ENCODE measurements at places on chromosomes 1 and 21. TPM values are rescaled to one million over a fixed set of nuclear protein-coding genes. Genes with fewer than 3 reads are reported as not detected.

C1orf116 gene
- total RNA-seq: 129 TPM

DNA sequence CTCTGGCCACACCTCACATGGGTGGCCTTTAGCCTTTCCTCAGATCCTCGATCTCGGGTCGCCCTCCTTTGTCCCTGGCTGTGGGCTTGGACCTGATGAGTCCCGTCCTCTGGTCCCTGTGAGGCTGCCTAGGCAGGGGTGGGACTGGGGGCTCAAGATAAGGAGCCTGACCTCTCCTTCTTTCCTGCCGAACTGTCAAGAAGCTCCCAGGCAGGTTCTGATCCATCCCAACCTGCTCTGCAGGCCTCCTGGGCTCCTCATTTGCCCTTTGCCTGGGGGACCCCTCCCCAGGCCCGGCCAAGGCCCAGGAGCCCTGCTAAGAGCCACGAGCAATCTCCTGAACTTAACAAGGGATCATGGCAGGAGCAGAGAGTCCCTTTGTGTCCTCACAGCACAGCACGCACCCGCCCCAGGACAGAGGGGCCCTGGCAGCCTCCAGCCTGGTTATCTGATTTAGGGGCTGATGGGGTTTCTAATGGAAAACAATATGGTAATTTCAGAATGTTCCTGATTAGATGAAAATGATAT lies 82.4 kb upstream of the POU3F1 start:
- no peak for DNase-seq

DNA sequence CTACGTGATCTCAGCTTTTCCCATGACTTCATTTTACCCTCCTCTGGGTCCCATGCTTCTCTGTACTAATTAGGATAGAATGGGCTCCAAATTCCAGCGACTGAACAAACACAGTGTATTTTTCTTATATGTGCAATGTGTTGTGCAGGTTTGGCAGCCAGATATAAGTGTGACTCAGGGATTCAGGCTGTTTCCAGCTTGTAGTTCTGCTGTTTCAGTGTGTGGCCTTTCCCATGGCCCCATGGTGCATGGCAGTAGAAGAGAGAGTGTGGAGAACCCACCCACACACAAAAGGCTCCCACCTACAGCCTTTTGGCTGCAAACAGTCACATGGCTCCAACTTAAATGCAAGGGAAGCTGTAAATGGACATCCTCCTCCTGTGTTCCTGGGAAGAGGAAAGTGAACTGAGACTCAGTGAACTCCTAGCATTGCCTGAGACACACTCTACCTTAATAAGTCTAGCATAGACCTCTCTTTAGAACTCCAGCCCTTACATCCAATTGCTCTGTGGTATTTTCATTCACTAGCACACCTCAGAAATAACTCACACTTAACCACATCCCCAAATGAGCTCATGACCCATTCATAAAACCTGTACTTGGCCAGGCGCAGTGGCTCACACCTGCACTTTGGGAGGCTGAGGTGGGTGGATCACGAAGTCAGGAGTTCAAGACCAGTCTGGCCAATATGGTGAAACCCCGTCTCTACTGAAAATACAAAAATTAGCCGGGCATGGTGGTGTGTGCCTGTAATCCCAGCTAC lies 58.7 kb downstream of the KIAA0040 start:
- DNase-seq: no peak

DNA sequence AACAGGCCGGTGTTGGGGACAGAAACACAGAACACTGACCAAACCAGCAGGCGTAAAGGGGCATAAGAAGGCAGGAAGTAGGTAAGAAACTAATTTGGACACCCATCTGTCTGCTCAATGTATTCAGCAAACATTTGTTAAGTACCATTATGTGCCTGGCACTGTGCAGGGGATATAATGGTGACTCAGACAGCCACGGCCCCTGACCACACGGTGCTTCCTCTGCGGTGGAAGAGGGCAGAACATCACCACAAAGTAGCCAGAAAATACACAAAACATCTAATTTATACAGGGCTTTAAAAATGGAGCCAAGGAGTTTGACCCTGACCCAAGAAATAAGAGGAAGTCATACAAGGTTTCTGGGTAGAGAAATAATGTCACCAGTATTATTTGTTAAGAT lies 12.9 kb downstream of the DNAJC11 start:
- no peak for DNase-seq

GRCh38 chr1:228305721-228306152 lies 97.9 kb downstream of the OBSCN start:
- no peak for DNase-seq

SPRR2A gene
- total RNA-seq: 2.7 TPM

DNA sequence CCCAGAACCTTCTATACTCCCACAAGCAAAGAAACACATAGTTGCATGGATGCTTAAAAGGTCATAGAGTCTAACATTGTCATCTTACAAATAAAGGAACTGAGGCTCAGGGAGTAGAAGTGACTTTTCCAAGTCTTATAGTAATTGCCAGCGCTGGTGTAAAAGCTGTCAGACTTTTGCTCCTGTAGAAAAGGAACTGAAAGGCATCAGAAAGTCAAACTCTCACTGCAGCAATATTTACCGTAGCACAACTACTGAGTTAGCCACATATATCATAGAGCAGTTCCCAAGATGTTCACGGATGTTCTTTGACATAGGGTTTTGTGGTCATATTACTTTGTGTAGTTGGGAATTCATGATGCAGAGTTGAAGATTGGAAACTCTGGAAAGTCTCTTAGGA lies 16.6 kb upstream of the USP24 start:
- DNase-seq: no peak

DNA sequence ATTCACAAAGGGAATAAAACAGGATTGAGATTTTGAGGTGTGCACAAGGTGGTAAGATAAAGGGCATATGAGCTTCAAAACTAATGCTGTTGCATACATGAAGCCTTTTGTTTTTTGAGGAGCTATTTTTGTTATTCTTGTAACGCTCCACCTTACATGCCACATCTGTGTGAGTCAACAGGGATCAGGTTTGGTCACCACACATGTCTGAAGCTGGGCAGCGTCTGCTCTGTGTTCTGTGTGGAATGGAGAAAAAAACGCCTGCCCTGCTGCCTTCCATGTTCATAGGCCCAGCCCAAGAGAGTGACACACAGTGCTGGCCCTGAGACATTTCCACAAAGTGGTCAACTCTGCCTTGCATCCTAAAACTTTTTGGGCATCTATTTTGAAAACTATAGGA lies 67.7 kb downstream of the MPZL1 start:
- peak; percentile 88 for DNase-seq

- no peak for DNase-seq
Observed at GRCh38 chr1:229273507-229274232, 2.8 kb downstream of the RAB4A start.

GRCh38 chr1:24903955-24904730 lies 25.9 kb downstream of the RUNX3 start:
- no peak for DNase-seq

- no peak for DNase-seq
Observed at GRCh38 chr1:156664767-156665411, 12.3 kb downstream of the NES start.

DNA sequence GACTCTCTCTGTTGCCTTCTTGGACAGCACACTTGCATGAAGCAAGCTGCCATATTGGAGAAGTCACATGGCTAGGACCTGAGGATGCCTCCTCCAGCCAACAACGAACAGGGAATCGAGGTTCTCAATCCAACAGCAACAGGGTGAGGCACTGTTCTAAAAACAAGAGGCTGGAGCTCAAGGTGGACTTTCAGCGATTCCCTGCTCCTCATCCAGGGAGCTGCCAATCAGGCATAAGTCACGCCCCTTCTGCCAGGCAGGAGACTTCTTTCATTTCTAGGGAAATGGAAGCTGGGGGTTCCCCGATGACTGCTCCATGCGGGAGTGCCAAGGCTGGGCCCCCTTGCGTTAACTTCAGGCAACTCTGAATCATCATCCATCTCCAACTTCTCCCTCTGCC lies 22.7 kb upstream of the IFNAR1 start:
- DNase-seq: no peak

CDK11B gene
- 29.8 TPM for total RNA-seq

LCE2B gene
- not detected for total RNA-seq

DNA sequence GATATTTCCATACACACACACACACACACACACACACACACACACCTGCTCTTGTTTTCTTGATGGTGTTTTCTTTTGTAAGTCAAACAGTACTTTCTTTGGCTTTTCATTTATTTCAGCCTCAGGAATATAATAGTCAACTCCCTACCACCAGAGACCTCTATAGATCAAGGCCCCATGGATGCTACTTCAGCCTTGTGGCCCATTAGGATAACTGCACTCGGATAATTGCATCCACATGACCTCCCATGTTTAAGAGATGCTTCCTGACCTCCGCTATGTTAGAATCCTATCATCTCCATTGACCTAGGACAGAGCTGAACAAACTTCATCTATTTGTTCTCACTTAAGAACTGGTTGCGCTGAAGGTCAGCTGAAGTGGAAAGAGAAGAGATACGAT lies 1094.0 kb upstream of the B3GALT2 start:
- DNase-seq: no peak

HES3 gene
- total RNA-seq: not detected

DNA sequence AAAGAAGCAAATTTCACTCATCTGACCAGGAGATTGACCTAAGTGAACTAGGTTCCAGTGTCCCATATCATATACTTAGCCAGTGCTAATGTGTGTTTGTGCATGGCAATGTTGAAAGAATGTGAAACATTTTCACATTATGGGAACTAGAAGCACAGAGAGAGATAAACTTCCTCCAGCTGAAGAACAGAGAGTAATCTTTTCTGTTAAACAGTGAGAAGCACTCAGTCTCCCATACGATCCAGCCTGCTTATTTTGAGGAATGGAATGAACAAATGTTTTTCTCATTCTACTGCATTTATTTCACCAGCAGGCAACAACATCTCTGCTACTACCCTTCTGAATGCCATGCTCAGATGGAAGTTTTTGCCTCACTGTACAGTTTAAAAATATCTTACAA lies 170.5 kb downstream of the TTLL7 start:
- no peak for DNase-seq

FCRLA gene
- 0.67 TPM for total RNA-seq

CRTC2 gene
- total RNA-seq: 6.0 TPM

- DNase-seq: no peak
Observed at GRCh38 chr1:162369571-162369970, 7.1 kb downstream of the SPATA46 start.

DNA sequence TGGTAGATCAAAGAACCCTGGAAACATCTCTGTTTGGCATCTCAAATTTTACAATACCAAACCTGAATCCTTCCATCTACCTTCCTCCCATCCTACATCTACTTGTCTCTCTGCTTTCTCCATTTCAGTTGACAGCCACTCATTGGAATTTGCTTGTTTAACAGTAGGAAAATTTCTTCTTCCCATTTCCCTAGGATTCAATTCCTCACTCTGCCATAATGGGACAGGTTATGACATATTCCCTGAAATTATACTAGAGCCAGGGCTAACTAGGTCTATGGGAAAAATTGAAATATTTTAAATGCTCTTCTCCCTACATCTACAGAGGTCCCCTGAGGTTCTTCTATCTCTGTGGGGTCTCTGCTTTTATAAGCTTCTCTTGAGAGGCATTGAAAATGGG lies 257.7 kb downstream of the KCNH1 start:
- DNase-seq: no peak

KCNH1 gene
- not detected for total RNA-seq

GRCh38 chr1:161229896-161230295 lies 4.0 kb downstream of the TOMM40L start:
- DNase-seq: no peak

DNA sequence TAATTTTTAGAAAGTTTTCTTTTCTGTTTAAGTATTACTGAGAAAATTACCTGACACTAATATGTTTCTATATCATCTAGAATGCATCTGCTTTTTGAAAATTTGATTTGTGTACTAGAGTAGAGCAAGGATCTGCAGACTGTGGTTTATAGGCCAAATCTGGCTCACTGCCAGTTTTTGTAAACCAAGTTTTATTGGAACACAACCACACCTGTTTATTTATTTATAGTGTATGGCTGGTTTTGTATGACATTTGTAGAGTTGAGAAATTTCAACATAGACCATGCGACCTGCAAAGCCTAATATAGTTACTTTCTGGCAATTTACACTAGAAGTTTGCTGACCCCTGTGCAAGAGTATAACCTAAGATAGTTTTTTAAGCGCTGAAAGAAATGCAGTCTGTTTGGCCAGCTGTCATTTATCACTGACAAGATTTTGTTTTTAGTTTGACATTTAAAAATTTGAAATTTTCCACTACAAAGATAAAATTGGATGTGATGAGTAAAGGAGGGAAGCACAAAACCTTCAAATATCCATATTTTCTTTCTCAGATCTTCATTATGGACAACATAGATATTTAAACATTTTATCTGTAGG lies 36.1 kb upstream of the CACYBP start:
- no peak for DNase-seq

DNA sequence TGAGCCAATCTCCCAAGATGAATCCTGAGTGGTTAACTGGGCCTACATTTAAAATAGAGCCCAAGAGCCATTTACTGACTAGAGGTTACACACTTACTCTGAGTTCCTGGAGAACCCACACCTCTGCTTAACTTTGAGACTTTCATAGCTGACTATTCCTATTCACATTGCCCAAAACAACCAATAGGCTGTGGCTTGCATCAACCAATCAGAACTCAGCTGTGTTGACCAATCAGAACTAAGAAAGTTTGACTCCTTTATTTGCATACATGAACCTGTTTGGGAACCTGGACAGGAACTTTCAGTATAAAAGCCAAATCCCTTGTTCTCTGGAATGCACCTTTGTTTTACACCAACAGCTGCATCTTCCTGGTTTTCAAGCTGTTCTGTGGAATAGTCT lies 9.5 kb downstream of the ZSWIM5 start:
- no peak for DNase-seq

GRCh38 chr1:147172168-147173016 lies at the start of gene PRKAB2:
Gene PRKAB2, minus strand, starts transcription at chr1:147172470. Its CDS starts 326 bp downstream, at chr1:147172144.
- DNase-seq: peak; percentile 95

TBX19 gene
- total RNA-seq: 0.67 TPM

DNA sequence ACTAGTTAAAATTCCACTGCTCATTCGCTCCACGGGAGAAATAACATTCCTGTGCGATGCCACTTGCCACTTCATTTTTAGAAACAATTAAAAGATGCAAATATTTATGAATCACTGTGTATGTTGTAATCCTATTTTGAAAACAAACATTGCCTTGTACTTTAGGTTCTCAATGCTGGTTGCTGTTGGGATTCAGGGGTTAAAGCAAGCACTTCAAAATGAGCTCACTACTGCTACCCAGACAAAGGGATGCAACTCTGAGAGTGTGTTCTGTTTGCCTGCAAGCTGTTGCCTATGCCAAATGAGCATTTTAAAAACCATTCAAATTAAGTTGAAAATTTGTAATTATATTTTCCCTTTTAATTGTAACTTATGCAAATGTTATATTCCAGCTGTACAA lies 87.5 kb downstream of the RWDD3 start:
- DNase-seq: no peak

GRCh38 chr1:162485236-162485635 lies 12.4 kb upstream of the UHMK1 start:
- peak; percentile 38 for DNase-seq

BMP8B gene
- total RNA-seq: 0.11 TPM

DNA sequence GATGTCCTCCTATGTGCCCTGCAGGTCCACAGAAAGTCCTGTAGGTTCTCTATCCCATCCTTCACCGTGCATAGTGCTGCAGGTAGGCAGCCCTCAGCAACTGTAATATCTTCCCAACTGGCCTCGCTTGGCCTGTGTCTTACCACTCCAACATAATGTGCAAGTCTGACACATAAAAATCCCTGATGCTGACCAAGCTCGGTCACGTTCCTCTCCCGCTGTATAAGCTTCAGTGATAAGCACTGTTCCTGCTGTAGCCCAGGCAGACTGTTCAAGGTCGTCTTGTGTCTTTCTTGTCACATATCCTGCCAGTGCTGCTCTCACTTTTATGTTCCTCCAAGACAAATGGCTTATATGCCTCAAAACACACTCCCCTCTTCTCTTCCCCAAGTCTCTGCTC lies 19.4 kb upstream of the KCNE1 start:
- DNase-seq: no peak

- DNase-seq: no peak
Observed at GRCh38 chr21:36073181-36073580, 3.4 kb downstream of the CBR1 start.

Measured in mammary epithelial cell (primary cell).